ENCODE measurements at places on chromosomes 3 and 15. TPM values are rescaled to one million over a fixed set of nuclear protein-coding genes. Genes with fewer than 3 reads are reported as not detected.

Gene IMPG2
- polyA plus RNA-seq, result not detected

Gene RARRES1
- polyA plus RNA-seq, result 1.0 TPM

DNA sequence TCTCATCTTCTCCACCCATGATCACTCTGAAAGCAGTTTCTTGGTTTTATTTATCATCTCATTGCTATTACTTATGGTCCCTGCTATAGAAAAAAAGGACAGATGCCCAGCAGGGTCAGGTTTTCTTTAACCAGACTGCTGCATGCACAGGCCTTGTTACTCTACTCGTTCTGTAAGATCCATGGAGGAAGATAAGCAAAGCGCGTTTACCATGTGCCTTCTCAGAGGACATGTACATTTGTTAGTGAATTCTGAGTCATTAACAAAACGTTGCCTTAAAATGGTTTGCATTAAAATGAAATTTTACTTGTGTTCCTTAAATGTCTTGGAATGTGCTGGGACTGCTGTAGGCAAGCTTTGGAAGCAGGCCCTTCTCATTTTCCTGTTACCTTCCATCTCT, 657.3 kb upstream of the KCNMB2 start:
- H3K27ac ChIP-seq, result no peak overlapping the region
- H3K27me3 ChIP-seq, result no peaks in the 10 kb centered on the region
- H3K4me1 ChIP-seq, result no peaks in the 10 kb centered on the region
- H3K4me3 ChIP-seq, result no peak overlapping the region
- H3K36me3 ChIP-seq, result no peaks in the 10 kb centered on the region
- DNase-seq, result no peak

DNA sequence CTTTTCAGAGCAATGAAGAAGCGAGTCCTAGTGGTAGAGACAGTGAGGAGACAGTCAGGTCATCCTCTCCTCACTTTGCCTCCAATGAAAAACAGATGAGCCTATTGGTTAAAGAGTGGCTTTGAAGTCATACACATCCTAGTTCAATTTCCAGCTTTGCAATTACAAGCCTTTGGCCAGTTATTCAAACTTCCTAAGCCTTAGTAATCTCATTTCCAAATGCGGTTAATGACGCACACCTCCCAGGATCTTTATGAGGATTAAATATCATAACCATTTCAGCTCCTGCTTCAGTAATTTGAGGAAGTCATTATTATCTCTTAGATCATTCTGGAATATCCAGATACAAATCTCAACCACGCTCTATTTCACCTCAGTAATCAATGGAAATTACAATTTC, 10.0 kb upstream of the ST6GAL1 start:
- H3K4me3 ChIP-seq, result no peak overlapping the region
- H3K36me3 ChIP-seq, result no peaks in the 10 kb centered on the region
- H3K27ac ChIP-seq, result no peak overlapping the region
- H3K27me3 ChIP-seq, result peaks cover 51% of the 10 kb centered on the region

DNA sequence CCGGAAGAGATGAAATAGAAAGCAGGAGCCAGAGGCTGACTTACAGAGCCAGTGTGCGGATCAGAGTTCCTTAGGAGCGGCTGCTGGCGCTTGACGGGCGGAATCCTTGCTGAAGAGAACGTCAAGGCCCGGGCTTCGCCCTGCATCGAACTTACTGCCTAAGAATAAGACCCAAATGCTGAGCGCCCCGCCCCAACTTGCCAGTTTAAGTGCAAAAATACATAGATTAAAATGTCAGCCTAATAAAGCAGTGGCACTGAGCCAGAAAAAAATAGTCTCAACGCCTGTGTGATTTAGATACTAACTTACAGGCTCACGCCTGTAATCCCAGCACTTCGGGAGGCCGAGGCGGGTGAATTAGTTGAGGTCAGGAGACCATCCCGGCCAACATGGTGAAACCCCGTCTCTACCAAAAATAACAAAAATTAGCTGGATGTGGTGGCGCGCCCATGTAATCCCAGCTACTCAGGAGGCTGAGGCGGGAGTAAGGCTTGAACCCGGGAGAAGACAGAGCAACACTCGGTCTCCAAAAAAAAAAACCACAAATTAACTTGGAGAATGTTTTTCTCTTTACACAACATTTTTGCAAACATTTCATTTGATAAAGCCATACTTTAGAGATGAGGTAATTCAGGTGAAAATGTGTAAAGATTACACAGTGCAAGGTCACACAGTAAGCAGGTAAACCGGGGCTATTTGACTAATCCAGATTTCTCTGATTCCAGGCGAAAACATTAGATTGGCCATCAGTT, 1.2 kb upstream of the UBP1 start:
- H3K4me1 ChIP-seq, result peaks cover 26% of the 10 kb centered on the region
- H3K36me3 ChIP-seq, result no peaks in the 10 kb centered on the region
- H3K4me3 ChIP-seq, result peak overlapping the region; percentile 96
- peak overlapping the region; percentile 100 for H3K27ac ChIP-seq

GRCh38 chr3:56025326-56025725, 442.9 kb downstream of the ERC2 start:
- no peaks in the 10 kb centered on the region for H3K36me3 ChIP-seq
- no peaks in the 10 kb centered on the region for H3K4me1 ChIP-seq
- no peak overlapping the region for H3K4me3 ChIP-seq
- no peak overlapping the region for H3K27ac ChIP-seq
- no peak for DNase-seq

DNA sequence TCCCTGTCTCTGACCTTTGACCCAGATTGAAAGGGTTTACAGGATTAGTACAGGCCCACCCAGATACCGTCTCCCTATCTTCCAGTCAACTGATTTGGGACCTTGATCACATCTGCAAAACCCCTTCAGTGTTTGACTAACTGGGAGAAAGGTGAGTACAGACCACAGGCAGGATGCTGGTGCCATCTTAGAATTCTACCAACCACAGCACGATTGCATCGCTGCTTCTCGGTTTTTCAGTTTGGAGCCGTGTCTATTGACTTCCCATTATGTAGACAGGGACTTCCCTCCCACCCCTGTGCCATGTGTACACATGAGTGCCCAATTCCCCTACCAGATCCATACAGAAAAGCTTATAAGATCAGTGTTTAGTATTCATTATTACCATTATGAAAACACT, 6.6 kb upstream of the KLF13 start:
- DNase-seq, result no peak
- peaks cover 25% of the 10 kb centered on the region for H3K27me3 ChIP-seq
- H3K4me1 ChIP-seq, result 0 out of 2 replicates have a peak, but pooled peaks cover 1% of the 10 kb centered on the region

- H3K4me1 ChIP-seq, result peaks cover 4% of the 10 kb centered on the region
- no peaks in the 10 kb centered on the region for H3K27me3 ChIP-seq
- H3K4me3 ChIP-seq, result no peak overlapping the region
- H3K36me3 ChIP-seq, result no peaks in the 10 kb centered on the region
- no peak overlapping the region for H3K27ac ChIP-seq
Observed at GRCh38 chr3:94001191-94001590, 21.2 kb downstream of the ARL13B start.

- H3K4me3 ChIP-seq, result peak overlapping the region; percentile 87
- H3K27me3 ChIP-seq, result no peaks in the 10 kb centered on the region
- H3K27ac ChIP-seq, result no peak overlapping the region
- H3K36me3 ChIP-seq, result no peaks in the 10 kb centered on the region
- DNase-seq, result no peak
Observed at GRCh38 chr3:4494895-4495264, 1.7 kb downstream of the ITPR1 start.

GRCh38 chr15:58036579-58036978, 28.9 kb downstream of the ALDH1A2 start:
- H3K4me1 ChIP-seq, result no peaks in the 10 kb centered on the region
- no peak for DNase-seq
- no peak overlapping the region for H3K27ac ChIP-seq
- H3K36me3 ChIP-seq, result no peaks in the 10 kb centered on the region
- H3K4me3 ChIP-seq, result no peak overlapping the region

- H3K4me3 ChIP-seq, result no peak overlapping the region
- DNase-seq, result peak; percentile 79
- H3K36me3 ChIP-seq, result no peaks in the 10 kb centered on the region
- no peaks in the 10 kb centered on the region for H3K4me1 ChIP-seq
Observed at GRCh38 chr15:77821188-77821958, 188.7 kb upstream of the LINGO1 start.

GRCh38 chr3:44058868-44059203, 182.8 kb upstream of the TOPAZ1 start:
- H3K27ac ChIP-seq, result no peak overlapping the region
- peaks cover 7% of the 10 kb centered on the region for H3K4me1 ChIP-seq
- no peaks in the 10 kb centered on the region for H3K36me3 ChIP-seq
- H3K4me3 ChIP-seq, result peak overlapping the region; percentile 62
- no peaks in the 10 kb centered on the region for H3K27me3 ChIP-seq

DNA sequence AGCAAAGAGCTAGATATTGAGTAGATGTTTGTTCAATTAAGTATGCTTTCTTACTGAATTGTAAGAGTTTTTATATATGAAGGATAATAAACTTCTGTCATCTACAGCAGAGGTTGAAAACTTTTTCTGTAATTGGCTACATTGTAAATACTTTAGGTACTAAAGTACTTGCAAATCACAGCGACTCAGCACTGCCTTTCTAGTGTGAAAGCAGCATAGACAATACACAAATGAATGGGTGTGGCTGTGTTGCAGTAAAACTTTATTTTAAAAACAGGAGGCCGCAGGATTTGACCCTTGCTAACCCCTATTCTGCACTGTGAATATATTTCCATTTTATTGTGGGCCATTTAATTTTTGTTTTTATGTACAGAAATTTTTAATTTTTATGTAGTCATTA, 104.3 kb upstream of the TMC3 start:
- DNase-seq, result peak; percentile 23
- no peak overlapping the region for H3K27ac ChIP-seq
- H3K4me3 ChIP-seq, result no peak overlapping the region
- H3K27me3 ChIP-seq, result 0 out of 2 replicates have a peak, but pooled peaks cover 4% of the 10 kb centered on the region
